Thoracic aorta (tissue), 2 donors: ENCODE measurements at places on chromosomes 7 and 10. TPM values are rescaled to one million over a fixed set of nuclear protein-coding genes. Genes with fewer than 3 reads are reported as not detected.

The SPDYE1 gene
- not detected for total RNA-seq

The MMRN2 gene
- total RNA-seq: 49.4 TPM

The TRIL gene
- 0.49 TPM for total RNA-seq

The CTAGE4 gene
- total RNA-seq: 5.8 TPM

- H3K36me3 ChIP-seq: no peaks in the 10 kb centered on the region
- no peaks in the 10 kb centered on the region for H3K4me1 ChIP-seq
- no peak overlapping the region for H3K27ac ChIP-seq
- no peaks in the 10 kb centered on the region for H3K27me3 ChIP-seq
Observed at GRCh38 chr7:131721660-131722059, 165.2 kb upstream of the PODXL start.

GRCh38 chr10:97307441-97307840, 11.6 kb upstream of the FRAT1 start:
- H3K4me1 ChIP-seq: peaks cover 13% of the 10 kb centered on the region
- H3K27ac ChIP-seq: no peak overlapping the region
- H3K36me3 ChIP-seq: no peaks in the 10 kb centered on the region
- DNase-seq: no peak

GRCh38 chr7:75983471-75984129, 10.8 kb downstream of the TMEM120A start:
- DNase-seq: no peak
- no peaks in the 10 kb centered on the region for H3K27me3 ChIP-seq
- no peak overlapping the region for H3K27ac ChIP-seq
- peaks cover 76% of the 10 kb centered on the region for H3K36me3 ChIP-seq

- no peak for DNase-seq
- peaks cover 8% of the 10 kb centered on the region for H3K4me1 ChIP-seq
- H3K27me3 ChIP-seq: no peaks in the 10 kb centered on the region
- no peaks in the 10 kb centered on the region for H3K36me3 ChIP-seq
- H3K27ac ChIP-seq: peak overlapping the region; percentile 35
Observed at GRCh38 chr7:77549106-77549870, 12.2 kb downstream of the PTPN12 start.

GRCh38 chr10:26982058-26982457, 118.2 kb downstream of the ANKRD26 start:
- no peaks in the 10 kb centered on the region for H3K36me3 ChIP-seq
- no peak for DNase-seq
- no peaks in the 10 kb centered on the region for H3K4me1 ChIP-seq
- no peak overlapping the region for H3K4me3 ChIP-seq
- H3K27ac ChIP-seq: no peak overlapping the region

DNA sequence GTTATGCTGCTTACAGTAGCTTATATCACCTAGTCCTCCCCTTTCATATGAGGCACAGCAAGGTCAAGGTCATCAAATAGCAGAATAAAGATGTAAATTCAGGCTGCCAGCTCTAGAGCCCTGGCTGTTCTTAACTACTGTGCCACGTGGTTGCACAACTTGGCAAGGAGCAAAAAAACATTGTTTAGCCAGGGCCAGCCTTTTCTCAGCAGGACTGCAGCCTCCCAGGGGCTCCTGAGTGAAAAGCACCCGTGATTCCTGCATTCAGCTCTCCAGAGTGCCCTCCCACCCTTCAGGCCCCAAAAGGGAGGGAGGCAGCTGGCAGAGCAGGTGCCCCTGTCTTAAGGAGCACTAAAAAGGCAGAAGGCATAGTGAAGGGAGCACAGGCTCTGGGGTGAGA, 31.8 kb upstream of the TM9SF3 start:
- H3K36me3 ChIP-seq: no peaks in the 10 kb centered on the region
- H3K27me3 ChIP-seq: no peaks in the 10 kb centered on the region
- H3K4me3 ChIP-seq: no peak overlapping the region

GRCh38 chr10:25666276-25666675, 267.8 kb upstream of the MYO3A start:
- no peak overlapping the region for H3K4me3 ChIP-seq
- H3K27me3 ChIP-seq: no peaks in the 10 kb centered on the region
- DNase-seq: no peak
- no peaks in the 10 kb centered on the region for H3K36me3 ChIP-seq

DNA sequence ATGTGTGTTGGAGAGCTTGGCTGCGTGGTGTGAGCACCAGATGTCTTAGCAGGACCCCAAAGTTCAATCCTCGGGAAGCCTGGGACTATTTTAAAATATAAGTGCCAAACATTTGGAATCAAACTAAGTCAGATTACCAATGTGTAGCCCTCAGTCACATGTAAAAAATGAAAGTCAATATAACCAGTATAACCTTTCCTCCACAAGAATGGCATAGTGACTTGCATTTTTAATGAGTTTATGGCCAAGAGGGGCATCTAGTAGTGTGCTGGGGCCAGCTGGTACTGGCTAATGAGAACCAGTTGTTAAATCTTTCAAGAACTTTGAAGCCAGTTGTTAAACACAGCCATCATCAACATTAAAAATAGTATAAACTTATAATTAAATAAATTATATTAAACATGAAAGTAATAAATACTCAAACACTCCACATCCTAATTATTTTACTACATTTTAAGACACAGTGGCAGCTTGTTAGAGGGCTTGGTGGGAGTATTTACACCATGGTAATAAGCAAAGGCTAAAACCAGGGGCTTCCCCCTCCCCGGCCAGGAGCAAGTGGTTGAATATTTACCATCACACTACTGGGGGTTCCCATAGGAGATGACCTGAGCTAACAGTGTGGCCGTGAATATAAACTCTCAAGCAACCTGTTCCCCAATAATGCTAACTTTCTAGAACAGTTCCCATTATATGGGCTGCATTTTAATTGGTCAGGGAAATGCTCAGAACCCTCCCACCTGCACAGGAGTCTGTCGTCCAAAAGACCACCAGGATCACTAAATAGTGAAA, 7.9 kb upstream of the FAM170B start:
- no peak overlapping the region for H3K27ac ChIP-seq
- no peak overlapping the region for H3K4me3 ChIP-seq
- H3K27me3 ChIP-seq: no peaks in the 10 kb centered on the region
- no peak for DNase-seq
- peaks cover 10% of the 10 kb centered on the region for H3K4me1 ChIP-seq
- H3K36me3 ChIP-seq: no peaks in the 10 kb centered on the region

DNA sequence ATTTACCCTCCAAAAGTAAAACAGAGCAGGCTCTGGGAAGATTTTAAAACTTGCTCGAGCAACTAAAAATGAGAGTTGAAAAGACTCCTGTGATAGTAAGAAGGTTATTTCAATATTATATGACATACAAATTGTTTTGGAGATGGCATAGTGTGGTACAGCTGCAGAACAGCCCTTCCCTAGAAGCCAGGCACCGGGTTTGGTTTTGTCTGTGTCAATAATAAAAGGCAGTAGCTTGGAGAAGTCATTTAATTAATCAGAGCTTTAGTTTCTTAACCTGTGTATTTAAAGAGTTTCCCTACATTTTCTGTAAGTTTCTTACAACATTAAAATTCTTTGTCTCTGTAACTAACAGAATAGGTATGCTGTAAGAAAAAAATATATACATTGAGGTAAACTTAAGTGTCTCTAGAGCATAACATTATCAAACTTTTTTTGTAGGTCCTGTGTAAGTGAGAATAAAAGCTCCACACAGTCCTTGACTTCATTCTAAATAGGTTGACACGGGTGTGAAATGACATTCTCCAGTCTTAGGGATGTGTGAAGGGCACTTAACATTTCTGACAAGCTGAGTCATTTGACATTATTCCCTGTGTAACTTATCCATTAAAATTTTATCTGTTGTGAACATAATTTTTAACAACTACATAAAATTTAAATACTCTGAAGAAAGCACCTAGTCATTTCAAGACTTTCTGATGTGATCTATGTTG, 425.0 kb upstream of the ETV1 start:
- H3K27me3 ChIP-seq: no peaks in the 10 kb centered on the region
- DNase-seq: no peak
- no peaks in the 10 kb centered on the region for H3K4me1 ChIP-seq
- H3K36me3 ChIP-seq: no peaks in the 10 kb centered on the region
- no peak overlapping the region for H3K4me3 ChIP-seq
- no peak overlapping the region for H3K27ac ChIP-seq

DNA sequence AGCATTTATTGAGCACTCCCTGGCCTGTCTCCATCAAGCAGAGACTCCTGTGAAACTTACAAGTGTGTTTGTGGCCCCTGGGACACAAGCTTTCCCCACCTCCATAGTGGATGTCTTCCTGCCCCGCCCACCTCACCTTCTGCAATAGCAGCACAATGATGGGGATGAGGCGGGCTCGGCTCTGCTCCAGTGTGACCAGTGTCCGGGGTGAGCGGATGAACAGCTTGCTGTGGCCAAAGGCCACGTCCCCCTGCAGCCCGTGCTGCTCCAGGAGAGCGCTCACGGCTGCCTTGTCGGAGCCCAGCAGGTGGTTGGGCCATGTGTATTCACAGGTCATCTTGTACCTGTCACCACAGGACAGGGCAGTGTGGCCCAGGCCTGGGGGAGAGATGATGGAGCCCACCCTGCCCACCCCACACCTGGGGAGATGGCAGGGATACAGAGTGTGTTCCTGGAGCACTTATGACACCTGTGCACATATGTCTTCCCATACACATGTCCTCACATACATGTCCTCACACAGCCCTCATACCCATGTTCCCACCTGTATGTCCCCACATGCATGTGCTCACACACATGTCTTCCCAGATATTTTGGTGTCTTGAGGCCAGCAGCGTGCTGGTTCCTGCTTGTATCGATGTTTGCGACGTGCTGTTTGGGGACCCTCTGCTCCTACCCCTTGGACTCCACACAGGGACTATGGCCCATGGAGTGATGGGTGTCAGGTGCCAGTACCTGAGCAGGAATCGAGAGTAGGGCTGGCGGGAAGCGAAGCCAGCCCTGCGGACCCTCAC, 12.7 kb downstream of the MYO1G start:
- no peak for DNase-seq
- H3K27ac ChIP-seq: no peak overlapping the region
- no peaks in the 10 kb centered on the region for H3K4me1 ChIP-seq
- H3K4me3 ChIP-seq: no peak overlapping the region

DNA sequence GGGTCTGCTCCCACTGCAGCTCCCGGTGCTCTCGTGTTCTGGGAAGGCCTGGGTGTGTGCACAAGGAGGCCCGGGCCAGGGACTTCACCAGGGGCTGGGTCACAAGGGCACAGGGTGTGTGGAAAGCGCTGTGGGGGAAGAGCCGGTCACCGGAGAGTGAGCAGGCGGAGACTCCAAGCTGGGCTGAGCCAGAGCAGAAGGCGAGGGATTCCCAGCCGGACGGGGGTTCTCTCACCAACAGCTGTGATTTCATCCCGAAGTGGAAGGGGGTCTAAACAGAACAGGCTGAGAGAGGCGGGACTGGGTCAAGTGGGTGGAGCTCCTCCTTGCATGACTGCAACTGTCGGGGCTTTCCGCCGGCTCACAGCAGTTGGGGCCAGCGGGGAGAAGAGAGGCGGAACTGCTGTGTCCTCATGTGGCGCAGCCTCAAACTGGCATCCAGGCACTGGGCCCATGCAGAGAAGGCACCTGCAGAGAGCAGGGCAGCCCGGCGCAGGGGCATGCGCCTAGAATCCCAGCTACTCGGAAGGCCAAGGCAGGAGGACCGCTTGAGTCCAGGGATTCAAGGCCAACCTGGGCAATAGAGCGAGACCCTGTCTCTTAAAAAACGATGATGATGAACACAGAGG, 7.6 kb upstream of the ORAI2 start:
- no peak overlapping the region for H3K27ac ChIP-seq
- peak overlapping the region; percentile 39 for H3K4me3 ChIP-seq
- H3K4me1 ChIP-seq: no peaks in the 10 kb centered on the region
- H3K27me3 ChIP-seq: no peaks in the 10 kb centered on the region

DNA sequence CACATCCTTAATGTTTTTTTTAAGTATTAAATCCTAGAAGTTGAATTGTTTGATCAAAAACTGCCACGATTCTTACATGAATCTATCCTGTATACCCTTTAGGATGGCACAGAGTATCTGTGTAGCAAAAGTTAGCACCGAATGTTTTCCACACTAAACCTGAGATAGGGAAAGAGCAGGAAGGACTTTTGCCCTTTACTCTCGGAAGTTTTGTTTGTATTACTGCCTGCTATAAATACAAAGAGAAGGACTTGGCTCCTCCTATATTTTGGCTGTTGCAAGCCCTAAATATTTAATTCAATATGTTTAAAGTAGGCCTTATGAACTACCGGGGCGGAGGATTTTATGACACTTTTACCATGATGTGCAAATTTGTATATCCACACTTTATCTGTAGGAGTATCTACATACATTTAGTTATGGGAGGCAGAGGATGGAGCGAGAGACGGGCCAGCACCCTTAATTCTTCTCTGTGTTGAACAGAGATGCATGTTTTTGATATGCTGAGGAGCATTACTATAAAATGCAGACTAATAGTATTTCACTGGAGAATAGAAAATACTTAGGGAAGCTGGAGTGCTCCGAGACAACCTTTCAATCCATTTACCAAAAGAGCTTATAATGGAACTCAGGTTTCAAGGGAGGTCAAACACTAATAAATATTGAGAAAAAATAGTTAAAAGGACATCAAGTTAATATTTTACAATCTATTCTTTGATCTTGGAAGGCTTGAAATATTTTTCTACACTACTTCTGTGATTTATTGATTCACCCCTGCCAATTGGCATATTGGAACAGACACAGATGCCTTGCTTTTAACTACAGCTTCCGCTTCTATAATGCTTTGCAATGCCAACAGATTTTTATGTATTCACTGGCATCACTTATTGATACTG, 97.4 kb downstream of the CHN2 start:
- H3K36me3 ChIP-seq: no peaks in the 10 kb centered on the region
- H3K27me3 ChIP-seq: no peaks in the 10 kb centered on the region
- no peak overlapping the region for H3K4me3 ChIP-seq
- no peak overlapping the region for H3K27ac ChIP-seq
- H3K4me1 ChIP-seq: no peaks in the 10 kb centered on the region
- DNase-seq: no peak

- H3K36me3 ChIP-seq: no peaks in the 10 kb centered on the region
- no peak overlapping the region for H3K27ac ChIP-seq
- no peaks in the 10 kb centered on the region for H3K27me3 ChIP-seq
- no peak overlapping the region for H3K4me3 ChIP-seq
Observed at GRCh38 chr7:41222746-41223145, 480.1 kb downstream of the INHBA start.

DNA sequence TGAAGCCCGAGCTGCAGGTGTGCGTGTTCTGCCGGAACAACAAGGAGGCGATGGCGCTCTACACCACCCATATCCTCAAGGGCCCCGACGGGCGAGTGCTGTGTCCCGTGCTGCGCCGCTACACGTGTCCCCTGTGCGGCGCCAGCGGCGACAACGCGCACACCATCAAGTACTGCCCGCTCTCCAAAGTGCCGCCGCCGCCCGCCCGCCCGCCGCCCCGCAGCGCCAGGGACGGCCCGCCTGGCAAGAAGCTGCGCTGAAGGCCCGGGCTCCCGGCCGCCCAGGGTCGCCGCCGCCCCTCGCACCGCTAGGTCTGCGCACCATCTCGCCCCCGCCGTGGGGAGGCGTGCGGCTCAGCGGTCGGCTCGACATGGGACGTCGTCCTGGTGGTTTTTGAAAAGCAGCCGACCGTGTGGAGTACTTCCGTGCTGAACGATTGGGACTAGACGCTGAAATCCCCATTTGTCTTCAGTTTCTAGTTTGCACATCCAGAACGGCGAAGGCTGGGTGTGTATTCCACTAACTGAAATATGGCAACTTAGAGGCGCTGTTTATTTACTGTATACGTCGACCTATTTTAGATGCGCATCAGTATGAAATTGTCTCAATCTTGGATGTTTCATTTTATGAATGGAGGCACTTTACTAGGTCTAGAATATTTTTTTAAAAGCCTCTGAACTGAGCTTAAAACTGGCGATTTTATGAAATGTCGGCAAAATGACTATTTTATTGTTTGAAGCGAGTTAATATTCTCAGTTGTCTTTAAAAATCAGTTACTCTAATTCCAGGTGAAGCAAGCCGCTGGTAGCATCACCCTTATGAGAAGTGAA, 1.1 kb downstream of the NANOS1 start:
- H3K27ac ChIP-seq: no peak overlapping the region
- H3K4me1 ChIP-seq: peaks cover 10% of the 10 kb centered on the region
- peaks cover 16% of the 10 kb centered on the region for H3K36me3 ChIP-seq
- DNase-seq: no peak
- no peaks in the 10 kb centered on the region for H3K27me3 ChIP-seq
